Placental epithelial cell (primary cell): ENCODE measurements at places on chromosomes 4 and X. TPM values are rescaled to one million over a fixed set of nuclear protein-coding genes. Genes with fewer than 3 reads are reported as not detected.

The RTL9 gene
- under 0.01 and 0.43 TPM in 2 replicates for total RNA-seq

The CORIN gene
- under 0.01 TPM in 1 of 2 replicates, not detected in the other for total RNA-seq

The NALF2 gene
- 0.11 TPM in 1 of 2 replicates, not detected in the other for total RNA-seq

The SYNPO2 gene
- 0.22 and 0.79 TPM in 2 replicates for total RNA-seq
